ENCODE measurements at places on chromosomes 6 and 20. TPM values are rescaled to one million over a fixed set of nuclear protein-coding genes. Genes with fewer than 3 reads are reported as not detected.

Gene POU3F2
- not detected for total RNA-seq

Gene HDGFL1
- total RNA-seq: not detected

DNA sequence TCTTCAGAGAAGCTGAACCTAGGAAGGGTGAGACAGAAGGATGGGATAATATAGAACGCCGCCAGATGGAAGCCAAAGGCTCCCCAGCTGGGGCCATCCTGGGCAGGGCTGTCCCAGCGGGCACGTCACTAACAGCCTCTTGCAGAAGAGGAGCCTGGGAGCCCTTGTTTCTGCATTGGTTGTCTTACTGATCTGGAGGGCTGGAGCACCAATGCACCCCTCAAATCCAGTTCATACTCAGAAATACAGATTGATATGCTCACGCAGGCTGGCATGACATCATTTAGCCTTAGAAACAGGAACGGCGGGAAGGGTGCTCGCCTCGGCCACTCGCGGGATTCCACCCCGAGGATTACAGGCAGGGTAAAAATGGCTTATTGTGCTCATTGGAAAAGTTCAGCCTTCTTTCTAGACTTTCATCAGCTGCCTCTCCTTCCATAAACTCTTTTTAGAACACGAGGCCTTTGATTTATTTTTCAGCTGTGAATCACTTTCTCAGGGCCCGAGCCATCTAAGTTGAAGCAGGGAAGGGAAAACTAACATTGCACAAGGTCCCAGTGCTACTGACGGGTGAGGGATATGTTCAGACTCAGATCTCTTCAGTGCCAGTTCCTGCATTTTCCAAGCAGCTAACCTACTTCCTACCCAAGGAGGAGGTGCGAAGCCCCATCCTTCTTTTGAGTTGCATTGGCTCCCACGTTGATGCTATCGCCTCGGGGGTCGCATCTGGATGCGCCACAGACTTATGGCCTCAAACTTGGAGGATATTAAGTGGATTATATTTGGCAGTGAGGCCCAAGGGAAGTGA, 82.3 kb downstream of the GMPR start:
- H3K27ac ChIP-seq: peak overlapping the region; percentile 34
- H3K4me1 ChIP-seq: peaks cover 20% of the 10 kb centered on the region
- no peak for DNase-seq
- H3K4me3 ChIP-seq: no peak overlapping the region
- no peaks in the 10 kb centered on the region for H3K27me3 ChIP-seq

Gene DYNLT2
- 2.9 TPM for total RNA-seq

DNA sequence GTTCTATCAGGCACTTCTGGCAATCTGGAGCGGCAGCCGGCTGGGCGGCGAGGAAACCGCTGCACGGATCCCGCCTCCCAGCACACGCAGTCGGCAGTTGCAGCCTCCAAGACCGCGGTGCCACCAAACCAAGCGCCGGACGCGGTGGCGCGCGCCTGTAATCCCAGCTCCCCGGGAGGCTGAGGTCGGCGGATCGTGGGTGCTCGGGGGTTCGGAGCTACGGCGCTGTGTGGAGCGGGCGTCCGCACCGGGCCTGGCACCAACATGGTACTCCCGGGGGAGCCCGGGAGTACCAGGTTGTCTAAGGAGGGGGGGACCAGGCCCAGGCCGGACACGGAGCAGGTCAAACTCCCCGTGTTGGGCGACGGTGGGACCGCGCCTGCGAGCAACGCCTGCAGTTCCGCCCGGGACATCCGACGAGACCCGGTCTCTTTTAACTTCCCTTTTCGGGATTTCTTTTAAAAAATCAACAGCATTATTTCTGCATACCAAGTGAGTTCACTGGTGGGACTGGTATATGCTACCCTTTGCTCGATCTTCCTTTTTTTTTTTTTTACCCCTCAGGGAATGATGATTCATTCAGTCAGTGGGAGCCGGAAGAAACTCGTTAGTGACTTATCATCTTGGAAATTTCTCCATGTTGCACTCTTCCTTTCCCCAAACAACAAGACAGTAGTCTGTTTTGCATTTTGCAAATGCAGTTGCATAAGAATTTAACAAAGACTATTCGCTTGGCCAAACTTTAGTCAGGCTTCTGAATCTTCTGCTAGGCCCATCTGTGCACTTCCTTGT, 27.6 kb downstream of the ZNF311 start:
- no peak overlapping the region for H3K4me3 ChIP-seq
- no peaks in the 10 kb centered on the region for H3K36me3 ChIP-seq
- H3K4me1 ChIP-seq: no peaks in the 10 kb centered on the region
- H3K27me3 ChIP-seq: no peaks in the 10 kb centered on the region

Data from thyroid gland (tissue), 4 donors.